ENCODE measurements at places on chromosomes 2 and 18.
A peak's percentile ranks its signal among the peaks of the same experiment; 100 is the strongest.

DNA sequence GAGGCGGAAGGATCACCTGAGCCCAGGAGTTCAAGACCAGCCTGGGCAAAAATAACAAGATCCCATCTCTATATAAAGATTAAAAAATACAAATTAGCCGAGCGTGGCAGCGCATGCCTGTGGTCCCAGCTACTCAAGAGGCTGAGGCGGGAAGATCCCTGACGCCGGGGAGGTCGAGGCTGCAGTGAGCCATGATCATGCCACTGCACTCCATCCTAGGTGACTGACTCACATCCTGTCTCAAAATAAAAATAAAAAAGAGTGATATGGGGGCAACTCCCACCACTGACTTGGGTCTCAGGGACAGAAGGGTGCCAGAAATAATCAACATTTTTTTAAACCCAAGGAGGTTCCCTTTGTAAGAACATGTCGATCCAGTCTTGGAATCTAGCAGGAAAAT lies 37.6 kb downstream of the ZNF516 start:
- DNase-seq = no peak

DNA sequence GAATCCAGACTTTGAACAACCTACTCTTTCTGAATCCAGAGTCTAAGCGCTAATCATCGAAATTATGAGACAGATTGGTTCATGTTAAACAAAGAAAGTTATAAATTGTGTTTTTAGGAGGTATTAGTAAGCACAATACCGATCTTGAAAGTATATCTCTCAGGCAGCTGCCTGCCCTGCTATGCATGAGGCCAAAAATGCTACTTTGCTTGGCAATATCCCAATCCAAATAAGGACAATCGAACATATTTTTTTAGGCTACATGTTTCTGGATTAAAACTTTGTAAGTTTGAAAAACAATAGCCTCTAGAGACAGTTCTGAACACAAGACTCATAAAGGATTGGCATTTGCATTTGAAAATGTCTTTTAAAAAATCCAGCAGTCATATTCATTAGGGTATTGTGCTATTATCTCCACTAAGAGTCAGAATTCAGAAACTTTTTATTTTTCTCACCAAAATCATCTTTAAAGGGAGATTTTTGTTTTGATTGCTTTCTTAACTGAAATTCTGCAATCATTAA lies 167.1 kb downstream of the PDE1A start:
- DNase-seq = no peak

DNA sequence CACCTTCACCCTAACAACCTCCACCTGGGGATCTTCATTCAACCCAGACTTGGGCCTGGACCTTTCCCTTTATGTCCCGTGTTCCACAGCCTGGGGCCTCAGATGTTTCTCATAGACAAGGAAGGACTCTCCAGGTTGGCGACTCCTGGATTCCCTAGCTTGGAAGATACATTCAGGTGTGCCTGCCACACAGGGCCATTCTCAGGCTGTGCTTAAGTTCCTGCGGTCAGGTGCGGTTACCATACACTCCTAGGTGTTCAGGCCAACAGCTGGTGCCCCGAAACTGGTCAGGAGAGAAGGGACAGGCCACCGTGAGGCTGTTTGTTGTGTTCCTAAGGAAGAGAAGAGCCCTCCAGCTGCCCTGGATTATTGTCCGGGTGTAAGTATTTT lies 15.6 kb downstream of the SLC4A3 start:
- DNase-seq = no peak

- no peak for DNase-seq
Observed at GRCh38 chr2:45626387-45627221, 15.5 kb upstream of the SRBD1 start.

GRCh38 chr18:21896732-21897336 lies 156.2 kb downstream of the MIB1 start:
- DNase-seq = no peak

DNA sequence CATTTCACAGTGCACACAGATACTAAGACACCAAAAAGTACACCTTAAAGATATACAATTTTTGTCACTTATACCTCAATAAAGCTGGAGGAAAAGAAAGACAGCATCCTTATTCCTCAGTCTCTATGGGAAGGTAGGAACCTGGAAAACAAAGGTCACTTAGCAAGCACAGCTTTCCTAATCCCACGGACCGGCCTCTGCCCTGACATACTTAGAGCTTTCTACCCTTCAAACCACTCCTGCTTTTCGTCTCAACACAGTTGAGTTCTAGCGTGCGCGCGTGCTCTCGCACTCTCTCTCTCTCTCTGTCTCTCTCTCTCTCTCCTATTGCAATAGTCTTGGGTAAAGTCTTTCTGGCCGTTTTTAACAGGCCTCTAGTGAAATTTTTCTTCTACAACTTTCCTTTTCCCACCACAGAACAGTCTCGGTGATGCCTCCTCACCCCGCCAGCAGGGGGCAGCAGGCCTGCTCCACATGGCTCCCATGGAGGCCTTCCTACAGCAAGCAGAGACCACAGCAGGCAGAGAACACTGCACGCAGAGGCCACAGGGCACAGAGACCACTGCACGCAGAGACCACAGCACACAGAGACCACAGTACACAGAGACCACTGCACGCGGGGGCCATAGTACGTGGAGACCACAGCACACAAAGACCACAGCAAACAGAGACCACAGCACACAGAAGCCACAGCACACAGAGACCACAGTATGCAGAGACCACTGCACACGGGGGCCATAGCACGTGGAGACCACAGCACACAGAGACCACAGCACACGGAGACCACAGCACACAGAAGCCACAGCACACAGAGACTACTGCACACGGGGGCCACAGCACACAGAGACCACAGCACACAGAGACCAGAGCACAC lies 106.9 kb downstream of the FBXO15 start:
- DNase-seq = peak; percentile 29

DNA sequence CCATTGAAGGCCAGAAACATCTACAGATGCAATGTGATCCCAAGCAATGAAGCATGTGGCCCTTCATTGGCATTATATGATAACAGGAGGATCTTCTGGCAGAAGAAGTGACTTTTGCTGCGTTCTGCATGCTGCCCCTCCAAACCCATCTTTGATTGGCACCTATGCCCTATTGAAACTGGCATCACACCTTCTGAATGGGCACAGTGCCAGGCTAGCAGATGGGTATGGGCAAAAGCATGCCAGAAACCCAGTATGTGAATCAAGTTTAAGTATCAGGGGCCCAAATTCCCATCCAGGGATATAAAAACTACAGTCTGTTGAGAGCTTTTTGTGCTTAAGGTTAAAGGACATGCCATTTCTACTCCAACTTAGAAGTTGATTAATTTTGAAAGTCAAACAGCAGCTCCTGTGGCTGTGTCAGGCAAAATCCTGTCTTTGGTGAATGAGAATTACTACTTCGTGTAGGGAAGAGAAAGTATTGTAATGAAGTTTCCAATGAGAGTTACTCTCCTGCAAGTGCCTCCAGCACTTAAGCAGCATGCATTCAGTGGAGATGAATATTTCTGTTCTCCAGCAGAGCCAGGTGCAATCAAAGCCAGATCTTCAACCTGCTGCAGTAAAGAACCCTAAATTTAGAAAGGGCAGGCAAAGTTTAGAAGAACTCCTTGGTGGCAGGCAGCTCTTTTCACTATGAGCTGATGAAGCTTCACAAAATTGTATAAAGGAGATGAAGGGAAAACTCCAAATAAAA lies 8.6 kb downstream of the VRK2 start:
- DNase-seq = no peak

- no peak for DNase-seq
Observed at GRCh38 chr2:239790313-239790712, 234.8 kb downstream of the NDUFA10 start.

- no peak for DNase-seq
Observed at GRCh38 chr2:181463588-181463987, 6.4 kb downstream of the ITGA4 start.

GRCh38 chr2:45028276-45028675 lies 19.0 kb upstream of the SIX2 start:
- no peak for DNase-seq

DNA sequence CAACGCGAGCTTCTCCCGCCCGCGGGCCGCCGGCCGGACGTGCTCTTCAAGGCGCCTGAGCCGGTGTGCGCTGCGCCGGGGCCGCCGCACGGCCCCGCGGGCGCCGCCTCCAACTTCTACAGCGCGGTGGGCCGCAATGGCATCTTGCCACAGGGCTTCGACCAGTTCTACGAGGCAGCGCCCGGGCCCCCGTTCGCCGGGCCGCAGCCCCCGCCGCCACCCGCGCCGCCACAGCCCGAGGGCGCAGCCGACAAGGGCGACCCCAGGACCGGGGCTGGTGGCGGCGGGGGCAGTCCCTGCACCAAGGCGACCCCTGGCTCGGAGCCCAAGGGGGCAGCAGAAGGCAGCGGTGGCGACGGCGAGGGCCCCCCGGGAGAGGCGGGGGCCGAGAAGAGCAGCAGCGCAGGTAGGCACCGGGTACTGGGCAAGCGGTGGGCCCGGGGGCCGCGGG lies 676 bp downstream of the HOXD11 start:
- DNase-seq = no peak

DNA sequence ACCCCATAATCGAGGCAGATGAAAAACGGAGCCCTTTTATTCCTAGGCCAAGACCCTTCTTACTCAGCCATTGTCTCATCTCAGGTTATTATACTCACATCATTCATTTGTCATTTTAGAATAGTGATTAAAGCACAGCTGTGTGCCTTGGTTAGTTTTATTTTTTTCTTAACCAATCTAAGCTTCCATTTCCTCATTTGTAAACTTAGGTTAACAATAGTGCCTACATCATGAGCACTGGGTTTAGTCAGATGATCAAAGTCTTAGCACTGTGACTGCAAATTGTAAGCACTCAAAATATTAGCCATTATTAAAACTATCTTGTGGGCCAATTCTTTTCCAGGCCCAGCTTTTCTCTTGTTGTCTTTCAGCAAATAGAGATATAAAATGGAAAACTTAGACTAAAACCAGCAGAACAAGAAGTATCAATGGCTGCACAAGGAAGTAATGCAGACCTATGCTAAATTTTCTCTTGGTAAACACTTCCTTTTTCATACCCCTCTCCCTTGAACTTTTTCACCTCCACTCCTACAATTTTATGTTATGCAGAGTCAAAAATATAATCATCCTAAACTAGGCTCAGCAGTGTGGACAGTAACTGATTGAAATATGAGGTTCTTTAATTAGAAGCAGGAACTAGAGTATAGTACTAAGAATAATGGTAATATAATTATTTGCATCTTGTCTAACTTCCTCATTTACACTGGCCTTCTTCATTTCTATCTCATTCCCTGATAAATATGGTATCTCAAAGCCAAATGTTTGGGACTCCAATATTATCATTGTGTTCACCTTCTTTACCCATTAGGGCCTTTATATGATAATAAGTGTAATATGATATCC lies 21.5 kb upstream of the GALNT3 start:
- DNase-seq = no peak

All from progenitor cell of endocrine pancreas (in vitro differentiated cells).